ENCODE measurements at places on chromosomes 3 and 15.

GRCh38 chr3:15180042-15180611, 25.9 kb upstream of the CAPN7 start:
- DNase-seq: no peak

- DNase-seq: no peak
Measured at GRCh38 chr3:100954199-100954935, 38.9 kb downstream of the ABI3BP start.

- DNase-seq: no peak
Measured at GRCh38 chr3:132997404-132998185, 40.6 kb upstream of the TMEM108 start.

DNA sequence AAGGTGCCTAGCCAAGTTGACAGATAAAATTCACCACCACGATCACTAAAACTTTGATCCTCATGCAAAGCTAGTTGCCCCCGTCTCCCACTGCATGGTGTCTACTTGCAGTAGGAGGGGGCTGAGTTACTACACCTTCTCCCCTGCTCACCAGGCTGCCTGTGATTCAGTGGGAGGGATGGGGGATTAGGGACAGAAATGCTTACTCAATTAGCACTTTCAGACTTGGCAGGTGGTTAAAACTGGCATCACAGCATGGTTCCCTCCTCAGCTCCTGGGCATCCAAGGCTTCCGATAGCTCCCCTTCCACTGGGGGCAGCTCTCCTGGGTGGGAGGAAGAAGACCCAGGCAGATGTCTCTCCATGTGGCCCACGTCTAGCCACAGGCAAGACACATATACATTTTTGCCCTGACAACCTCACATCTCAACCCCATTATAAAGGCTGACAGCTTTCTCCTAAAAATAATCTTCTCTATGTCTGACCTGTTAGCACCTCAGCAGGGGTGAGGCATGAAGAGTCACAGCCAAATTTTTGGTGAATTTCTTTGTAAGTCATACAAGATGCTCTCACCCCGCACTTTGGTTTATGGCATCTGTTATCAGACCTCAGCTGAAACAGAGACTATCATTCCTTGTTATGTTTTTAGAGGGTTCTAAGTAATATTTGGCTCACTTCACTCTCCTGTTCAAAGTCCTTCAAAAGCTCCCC, 369.0 kb downstream of the SV2B start:
- no peak for DNase-seq

DNA sequence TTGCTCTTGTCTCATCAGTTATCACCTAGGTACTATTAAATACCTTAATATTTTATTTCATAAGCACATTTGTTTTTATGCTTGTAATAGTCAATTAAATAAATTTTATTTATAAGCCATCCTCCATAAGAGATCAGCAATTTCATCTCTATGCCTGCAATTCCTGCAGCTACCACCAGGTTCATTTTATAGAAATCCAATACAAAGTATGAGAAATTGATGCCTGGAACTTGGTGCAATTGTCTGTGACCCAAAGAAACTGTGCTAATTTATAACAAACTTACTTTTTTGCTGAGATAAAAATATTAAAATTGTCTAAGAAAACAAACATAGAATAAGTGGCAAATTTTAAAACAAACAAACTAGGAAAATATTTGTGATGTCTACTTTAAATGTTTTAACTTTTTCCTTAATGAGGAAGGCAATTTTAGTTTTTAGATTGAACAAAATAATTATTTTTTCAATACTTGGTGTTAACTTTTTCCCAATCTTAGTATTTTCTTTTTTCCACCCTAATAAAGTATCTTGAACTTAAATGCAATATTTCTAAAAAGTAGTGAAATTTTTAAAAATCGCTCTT, 1026.6 kb downstream of the ROBO1 start:
- DNase-seq: no peak

DNA sequence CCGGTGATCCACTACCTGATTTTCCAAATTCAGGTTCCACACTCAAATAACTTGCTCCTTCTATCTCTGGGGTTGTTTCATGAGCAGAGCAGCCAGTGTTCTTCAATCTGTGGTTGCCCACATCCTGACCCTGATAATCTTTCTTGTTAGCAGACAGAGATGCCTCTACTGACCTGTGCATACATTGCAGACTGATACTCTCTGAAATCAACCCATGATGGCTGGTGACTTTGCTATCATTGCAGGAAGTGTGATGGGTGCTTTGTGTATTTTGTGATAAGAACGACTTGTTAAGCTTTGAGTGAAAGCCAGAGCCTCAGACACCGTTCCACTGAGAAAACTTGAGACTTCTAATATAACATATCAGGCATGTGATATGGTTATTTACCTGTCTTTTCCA, 39.9 kb downstream of the GATM start:
- no peak for DNase-seq

GRCh38 chr3:77038930-77039605, 831 bp upstream of the ROBO2 start:
- DNase-seq: peak; percentile 52

- no peak for DNase-seq
Measured at GRCh38 chr15:89371228-89372044, 36.8 kb upstream of the POLG start.

DNA sequence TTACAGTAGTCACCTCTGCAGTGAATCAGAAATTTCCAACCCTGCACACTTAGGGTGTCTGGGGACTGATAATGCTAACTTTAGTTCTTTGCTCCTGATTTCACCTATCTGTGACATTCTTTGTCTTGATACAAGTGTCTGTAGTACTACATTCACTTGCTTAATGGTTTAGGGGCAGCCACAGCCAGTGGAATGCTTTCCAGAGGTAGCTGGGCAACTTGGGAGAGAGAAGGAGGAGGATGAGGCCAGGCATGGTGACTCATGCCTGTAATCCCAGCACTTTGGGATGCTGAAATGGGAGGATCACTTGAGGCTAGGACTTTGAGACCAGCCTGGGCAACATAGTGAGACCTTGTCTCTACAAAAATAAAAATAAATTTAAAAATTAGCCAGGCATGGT, 8.5 kb downstream of the BAHD1 start:
- DNase-seq: no peak

DNA sequence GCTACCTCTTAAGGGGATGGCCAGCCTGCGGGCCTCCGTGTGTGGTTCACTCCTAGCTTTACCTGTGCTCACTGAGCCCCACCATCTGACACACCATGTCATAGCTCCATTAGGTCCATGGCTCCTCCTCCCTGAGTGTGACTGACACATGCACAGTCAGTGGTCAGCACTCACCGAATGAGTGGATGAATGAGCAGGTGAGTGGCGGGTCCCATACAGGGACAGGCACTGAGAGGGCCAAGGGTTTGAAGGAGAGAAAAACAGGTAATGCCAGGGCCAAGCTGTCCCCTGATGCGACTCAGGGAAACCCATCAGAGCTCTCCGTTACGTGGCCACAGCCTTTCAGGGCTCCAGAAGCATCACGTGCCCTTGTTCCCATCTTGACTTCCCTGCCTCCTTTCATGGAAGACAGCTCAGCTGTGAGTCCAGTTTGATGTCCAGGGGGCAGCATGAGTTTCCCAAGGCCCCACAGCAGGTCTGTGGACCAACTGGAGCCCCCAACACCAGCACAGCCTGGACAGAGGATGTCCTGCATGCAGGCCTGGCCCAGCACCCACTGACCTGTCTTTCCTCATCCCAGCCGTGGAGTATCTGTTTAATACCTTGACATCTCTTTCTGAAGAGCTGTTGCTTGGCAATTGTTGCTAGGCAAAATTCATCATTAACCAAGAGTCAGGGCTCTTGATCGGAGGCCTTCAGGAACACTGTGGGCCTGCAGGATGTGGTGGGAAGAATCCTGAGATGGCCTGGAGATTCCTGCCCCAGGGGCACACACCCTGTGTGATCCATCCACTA, 84.4 kb downstream of the PLXNA1 start:
- DNase-seq: no peak

DNA sequence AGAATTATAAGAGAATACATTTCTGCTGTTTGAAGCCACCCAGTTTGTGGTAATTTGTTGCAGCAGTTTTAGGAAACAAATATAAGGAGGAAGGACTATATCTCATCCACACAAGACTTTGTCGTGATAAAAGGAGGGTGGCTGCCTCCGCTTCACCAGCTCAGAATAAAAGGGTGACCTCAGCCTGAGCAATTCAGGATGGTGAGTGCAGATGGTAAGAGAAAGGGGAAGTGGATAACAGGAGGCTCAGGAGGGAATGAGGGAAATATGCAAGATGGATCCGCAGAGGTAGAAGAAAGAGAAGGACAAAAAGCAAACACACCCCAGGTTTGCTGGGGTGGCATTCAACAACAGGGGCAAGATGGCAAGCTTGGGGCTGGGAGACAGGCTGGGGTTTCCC, 108.1 kb upstream of the TNFAIP8L3 start:
- no peak for DNase-seq

DNA sequence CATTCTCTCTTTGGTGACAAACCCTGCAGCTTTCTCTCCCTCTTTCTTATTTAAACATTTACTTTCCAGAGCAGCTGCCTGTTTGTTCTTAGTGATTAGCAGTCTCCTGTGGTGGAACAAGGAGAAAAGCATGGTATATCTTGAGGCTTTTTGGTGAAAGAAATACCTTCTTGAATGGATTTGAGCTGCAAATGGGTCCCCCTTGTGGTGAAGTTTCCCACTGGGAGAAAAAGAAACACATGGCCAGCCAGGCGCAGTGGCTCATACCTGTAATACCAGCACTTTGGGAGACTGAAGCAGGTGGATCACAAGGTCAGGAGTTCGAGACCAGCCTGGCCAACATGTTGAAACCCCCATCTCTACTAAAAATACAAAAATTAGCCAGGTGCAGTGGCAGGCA, 48.3 kb upstream of the ACP3 start:
- DNase-seq: no peak

DNA sequence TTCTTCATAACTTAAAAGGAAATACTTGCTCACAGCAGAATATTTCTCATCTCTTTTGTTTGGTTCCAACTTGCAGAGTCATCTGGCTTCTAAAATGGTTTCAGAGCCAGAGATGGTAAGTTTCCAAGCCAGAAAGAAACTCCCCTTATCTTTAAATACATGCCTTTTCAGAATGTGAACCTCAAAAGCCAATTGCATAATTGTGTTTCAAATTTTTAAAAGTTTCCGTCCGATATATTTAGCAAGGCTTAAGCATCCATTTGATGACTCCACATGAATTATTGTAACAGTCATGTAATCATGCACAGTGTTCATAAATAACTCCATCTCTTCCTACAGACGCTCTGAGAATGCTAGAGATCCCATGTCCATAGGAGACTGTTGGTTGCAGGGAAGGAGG, 40.6 kb upstream of the C3orf80 start:
- no peak for DNase-seq

- DNase-seq: no peak
Measured at GRCh38 chr3:120072867-120073525, 21.3 kb downstream of the GSK3B start.

DNA sequence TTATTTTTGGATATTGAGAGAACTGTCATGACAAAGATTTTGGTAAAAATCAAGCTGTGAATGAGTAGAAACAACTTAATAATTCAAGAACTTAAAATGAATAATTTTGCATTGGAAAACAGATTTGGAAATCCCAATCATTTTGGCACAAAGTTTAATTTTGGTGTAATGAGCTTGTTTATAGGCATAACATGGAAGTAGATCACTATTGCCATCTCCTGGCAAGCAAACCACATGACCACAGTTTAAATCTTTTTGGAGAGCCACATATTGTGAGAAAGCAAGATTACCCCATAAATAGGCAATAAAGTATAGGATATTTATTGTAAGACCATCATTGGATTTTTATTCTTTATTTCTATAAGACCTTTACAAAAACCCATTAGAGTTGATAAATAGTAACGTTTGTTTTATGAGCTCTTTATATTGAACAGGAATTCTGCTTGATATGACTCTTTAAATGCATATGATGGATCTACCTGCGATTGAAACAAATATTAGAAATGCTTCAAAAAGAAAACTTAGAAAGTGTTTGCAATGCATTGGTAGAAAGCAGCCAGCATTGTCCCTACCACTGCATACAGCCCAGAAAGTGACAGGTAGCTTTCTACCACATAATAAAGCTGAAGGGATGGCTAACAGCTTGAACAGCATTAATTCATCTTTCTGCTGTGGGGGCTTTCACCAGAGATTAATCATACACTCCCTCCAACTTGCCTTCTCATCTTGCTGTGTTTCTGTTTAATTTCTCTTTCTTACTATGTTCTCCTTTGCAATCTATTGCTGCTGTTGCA, 766.8 kb downstream of the TBL1XR1 start:
- peak; percentile 8 for DNase-seq

GRCh38 chr3:102141096-102141927, 292.0 kb downstream of the NFKBIZ start:
- DNase-seq: no peak

DNA sequence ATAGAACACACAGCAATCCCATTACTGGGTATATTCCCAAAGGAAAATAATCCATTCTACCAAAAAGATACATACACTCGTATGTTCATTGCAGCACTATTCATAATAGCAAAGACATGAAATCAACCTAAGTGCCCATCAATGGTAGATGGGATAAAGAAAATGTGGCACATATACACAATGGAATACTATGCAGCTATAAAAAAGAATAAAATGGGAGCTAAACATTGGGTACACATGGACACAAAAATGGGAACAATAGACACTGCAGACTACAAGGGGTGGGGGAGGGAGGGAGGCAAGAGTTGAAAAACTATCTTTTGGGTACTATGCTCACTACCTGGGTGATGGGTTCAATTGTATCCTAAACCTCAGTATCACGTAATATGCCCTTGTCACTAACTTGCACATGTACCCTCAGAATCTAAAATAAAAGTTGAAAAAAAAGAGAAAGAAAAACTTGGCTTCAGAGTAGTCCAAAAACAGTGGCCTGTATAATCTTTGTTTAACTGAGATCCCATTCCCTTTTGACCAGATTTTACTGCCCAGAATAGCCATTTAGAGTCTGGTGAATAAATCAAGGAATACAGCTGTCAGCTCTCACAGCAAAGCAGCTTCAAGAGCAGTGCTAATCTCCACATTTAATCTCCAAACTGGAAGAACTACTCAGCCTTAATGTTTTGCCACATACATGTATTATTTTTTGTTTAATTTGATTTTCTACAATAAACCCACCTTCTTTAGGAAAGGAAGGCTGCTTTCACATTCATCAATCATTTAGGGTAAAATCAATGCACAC, 54.5 kb upstream of the XRN1 start:
- no peak for DNase-seq

GRCh38 chr15:62691008-62691407, 351.5 kb upstream of the TPM1 start:
- no peak for DNase-seq

DNA sequence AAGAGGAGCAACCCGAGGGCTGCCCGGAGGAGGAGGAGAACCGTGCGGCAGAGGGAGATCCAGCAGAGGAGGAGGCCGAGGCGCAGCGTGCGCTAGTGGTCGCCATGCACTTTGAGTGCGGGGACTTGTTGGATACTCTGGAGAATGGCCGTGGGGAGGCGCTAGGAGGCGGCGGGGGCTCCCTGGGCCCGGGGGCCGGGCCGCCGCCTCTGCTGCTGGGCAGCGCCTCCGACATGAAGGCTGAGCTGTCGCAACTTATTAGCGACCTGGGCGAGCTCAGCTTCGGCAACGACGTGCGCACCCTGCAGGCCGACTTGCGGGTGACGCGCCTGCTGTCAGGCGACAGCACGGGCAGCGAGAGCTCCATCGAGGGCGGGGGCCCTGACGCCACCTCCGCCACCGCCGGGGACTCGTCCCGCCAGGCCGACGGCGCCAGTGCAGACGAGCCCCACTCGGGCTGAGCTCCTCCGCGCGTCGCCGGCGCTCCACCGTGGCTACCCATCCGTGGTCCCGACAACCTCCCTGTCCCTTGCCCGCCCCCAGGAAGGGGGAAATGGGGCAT, 2.0 kb downstream of the FAM43A start:
- no peak for DNase-seq

GRCh38 chr3:10836676-10837075, 20.6 kb downstream of the SLC6A11 start:
- no peak for DNase-seq

- no peak for DNase-seq
Measured at GRCh38 chr15:55741833-55742497, 987 bp downstream of the PRTG start.

All from right renal pelvis (tissue), 4 donors.